AG08396 (cell line): ENCODE measurements at places on chromosomes 16 and 17.

- no peak for DNase-seq
Measured at GRCh38 chr17:10041287-10041612, 136.2 kb upstream of the RCVRN start.

GRCh38 chr17:83009414-83010205 is 69.8 kb upstream of the METRNL start:
- DNase-seq: no peak

GRCh38 chr17:74520790-74521480 is 10.3 kb downstream of the CD300LB start:
- peak; percentile 1 for DNase-seq

DNA sequence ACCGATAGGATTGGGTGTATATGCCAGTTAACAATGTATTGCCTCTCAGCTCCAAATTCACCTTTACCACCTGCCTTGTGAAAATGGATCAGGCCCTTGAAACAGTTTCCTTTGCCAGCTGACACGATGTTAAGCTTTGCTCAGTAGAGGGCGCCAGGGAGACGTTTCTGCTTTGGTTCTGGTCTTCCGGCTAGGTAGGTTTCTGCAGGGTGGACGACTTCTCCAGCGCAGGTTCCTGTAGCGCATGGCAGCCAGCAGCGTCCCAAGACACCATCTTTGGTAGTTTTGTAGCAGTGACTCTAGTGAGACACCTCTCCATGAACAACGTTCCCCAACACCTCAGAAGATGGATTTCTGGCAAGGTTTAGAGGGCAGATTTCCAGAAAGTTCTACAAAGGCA is 24.0 kb downstream of the SYCE1L start:
- no peak for DNase-seq

GRCh38 chr16:87648236-87648635 is 45.9 kb downstream of the JPH3 start:
- DNase-seq: peak; percentile 42

DNA sequence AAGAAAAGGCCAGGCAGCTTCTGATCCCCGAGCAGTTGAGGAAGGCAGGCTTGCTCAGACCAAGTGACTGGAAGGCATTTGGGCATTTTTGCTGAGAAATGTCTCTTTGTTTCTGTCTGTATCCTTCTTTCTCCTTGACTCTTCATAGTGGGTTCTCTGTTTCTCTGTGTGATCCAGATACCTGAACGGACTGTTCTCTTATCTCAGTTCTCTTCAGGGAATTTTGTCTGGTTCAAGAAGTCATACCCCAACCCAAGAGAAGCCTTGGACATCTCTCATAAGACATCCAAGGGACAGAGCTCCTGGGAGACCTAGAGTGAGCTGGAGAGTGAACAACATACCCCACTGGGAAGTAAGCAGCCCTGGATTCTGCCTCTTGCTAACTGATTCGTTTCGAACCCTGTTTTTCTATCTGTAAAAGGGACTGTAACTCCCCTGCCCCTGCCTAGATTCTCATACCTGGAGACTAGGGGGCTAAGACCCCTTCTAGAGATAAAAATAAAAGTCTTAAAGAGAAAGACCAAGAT is 541 bp downstream of the CCL3 start:
- DNase-seq: no peak

GRCh38 chr17:80260069-80260535 is 550 bp upstream of the RNF213 start:
- peak; percentile 96 for DNase-seq

DNA sequence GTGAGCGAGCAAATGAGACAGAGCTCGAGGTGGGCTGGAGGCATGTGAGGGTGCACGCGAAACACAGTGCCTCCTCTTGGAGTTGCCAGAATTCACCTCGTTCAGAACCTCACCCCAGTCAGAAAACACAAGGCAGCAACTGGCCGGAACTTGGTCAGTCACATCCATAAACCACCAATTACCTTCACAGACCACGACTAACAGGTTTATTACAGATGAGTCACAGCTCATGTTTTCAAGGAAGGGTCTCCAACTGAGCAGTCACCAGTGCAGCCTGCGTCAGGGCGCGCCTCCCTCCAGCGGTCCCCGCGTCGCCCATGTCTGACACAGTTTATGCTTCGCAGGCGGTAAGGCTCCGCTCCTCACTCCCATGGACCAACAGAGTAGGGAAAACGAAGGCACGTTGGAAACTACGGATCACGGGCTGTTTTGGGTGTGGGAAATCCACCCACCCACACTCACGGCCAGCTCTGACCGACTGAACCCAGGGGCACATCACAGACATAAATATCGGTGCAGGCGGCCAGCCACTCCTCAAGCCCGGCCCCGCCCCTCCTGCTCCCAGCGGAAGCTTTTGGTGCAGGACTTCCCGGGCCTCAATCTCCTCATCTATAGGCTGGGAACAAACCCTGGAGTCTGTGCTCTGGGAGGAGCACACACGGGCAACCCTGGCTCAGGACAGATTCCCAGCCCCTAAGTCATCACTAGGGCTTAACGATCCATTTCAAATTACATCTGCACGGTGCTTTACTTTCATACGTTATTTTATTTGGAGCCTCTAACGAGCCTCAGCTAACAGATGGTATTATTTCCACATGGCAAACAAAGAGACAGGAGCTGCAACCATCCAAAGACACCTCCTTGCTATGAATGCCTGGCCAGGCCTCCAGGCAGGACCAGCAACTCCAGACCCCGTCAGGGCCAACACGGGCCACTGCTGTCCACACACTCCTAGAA is 126.3 kb downstream of the ZNF778 start:
- no peak for DNase-seq

DNA sequence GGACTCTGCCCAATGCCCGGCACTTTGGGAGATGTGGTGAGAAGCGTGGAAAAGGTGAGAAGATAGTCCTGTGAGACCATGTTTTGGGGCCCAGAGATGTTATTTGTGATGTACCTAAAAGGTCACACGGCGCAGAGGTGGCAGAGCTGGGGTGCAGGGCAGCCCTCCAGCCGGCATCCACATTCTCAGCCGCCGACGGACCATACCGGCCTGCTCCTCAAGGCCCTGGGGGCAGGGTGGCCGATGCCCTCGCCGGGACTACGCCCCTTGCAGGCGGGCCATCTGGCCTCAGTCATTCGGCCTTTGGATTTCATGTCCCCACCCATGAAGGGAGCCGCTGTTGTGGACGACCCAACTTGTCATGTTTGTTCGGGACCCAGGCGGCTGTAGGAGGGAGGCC is 131.4 kb upstream of the GSE1 start:
- DNase-seq: no peak
